ENCODE measurements at places on chromosomes 6 and 20.
A peak's percentile ranks its signal among the peaks of the same experiment; 100 is the strongest.

DNA sequence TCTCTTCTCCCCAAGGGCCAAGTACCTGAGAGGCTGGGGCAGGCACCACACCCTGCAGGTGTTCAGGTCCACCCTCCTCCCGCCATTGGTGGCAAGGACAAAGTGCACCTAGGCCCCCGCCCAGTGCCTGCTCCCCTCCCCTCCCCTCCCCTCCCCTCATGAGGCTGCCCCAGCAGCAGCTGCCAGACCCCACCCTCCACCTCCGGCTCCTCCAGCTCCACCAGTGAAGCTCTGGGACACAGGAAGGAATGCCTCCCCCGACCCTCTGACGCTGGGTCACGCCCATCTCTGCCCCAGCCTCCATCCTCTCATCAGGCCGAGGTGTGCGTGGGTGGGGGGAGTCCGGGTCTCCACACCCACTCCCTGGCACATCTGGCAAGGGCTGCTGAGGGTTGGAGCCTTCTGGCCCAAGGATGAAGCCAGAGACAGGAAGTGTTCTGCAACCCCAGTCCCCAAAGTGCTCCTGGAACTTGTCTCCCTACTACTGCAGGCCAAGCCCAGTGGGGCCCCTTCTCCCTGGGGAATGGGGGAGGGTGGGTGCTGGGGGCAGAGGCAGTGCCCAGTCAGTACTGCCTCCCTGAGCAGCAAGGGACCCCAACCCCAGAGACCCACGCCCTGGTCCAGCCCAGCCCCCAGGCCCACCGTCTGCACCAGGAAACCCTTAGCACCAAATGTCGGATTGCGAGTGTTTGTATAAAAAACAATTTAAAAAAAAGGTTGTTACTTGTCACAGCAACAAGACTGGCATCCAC is 1.6 kb upstream of the UCKL1 start:
- DNase-seq: peak; percentile 22

- DNase-seq: no peak
Measured at GRCh38 chr6:47473791-47474346, 3.7 kb upstream of the CD2AP start.

- DNase-seq: no peak
Measured at GRCh38 chr6:64010010-64010409, 374.4 kb downstream of the PHF3 start.

GRCh38 chr20:62815066-62815991 is 1.5 kb upstream of the COL9A3 start:
- DNase-seq: peak; percentile 53

- no peak for DNase-seq
Measured at GRCh38 chr6:164079275-164079600, 664.7 kb downstream of the QKI start.

GRCh38 chr6:133778414-133779130 is 110.3 kb upstream of the TCF21 start:
- no peak for DNase-seq

GRCh38 chr6:137224799-137225198 is 5.6 kb upstream of the IFNGR1 start:
- DNase-seq: peak; percentile 31

DNA sequence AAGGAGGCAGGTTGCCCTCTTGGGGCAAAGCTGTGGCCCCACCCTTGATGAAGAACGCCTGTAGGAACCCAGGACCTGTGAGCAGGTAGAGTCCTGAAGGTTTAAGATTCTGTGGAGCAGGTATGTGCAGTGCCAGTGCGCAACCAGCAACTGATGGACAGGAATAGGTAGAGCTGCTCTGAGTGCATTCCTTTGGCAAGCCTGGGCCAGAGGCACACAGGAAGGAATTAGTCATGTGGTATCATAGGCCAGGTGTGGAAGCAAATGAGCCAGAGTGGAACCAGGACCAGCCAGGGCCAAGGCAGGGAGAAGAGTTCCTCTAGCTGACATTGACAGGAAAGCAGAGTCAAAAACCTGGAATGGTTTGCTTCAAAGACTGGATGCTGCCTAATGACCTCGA is 1.4 kb upstream of the KHDC1 start:
- DNase-seq: no peak

GRCh38 chr6:43575105-43575771 is 600 bp downstream of the XPO5 start:
- peak; percentile 25 for DNase-seq

GRCh38 chr6:138716971-138717665 is 56.5 kb upstream of the CCDC28A start:
- DNase-seq: no peak

DNA sequence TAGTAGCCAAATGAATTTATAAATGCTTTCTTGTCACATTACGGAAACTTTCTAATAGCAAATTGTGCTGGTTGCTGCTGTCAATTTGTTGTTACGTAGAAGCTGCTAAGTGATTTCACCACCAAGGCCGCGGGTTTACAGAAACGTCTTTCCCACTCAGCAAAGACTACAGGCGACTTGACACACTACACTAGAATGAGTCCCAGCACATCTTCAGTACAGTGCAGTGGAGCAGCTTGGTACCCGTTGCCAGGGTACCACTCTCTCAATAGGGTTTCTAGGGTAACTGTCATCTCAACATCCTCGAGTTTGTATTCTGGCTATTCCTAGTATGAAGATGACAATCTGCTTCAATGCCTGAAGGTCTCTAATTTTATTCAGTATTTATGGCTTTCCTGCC is 22.7 kb upstream of the ZDHHC14 start:
- no peak for DNase-seq

- DNase-seq: no peak
Measured at GRCh38 chr20:62104791-62105345, 17.4 kb upstream of the LSM14B start.

DNA sequence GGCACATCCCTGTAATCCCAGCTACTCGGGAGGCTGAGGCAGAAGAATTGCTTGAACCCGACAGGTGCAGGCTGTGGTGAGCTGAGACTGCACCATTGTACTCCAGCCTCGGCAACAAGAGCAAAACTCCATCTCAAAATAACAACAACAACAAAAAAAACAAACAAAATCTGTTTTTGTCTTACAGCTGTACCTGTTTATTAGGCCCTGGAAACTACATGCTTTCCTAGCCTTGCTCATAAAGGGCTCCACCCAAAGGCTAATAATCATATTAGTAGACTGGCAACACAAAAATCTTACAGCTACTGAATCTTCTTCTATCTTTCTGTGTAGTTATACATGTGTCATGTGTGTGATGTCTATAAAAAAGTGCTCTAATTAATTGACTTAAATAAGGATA is 503.9 kb upstream of the EYS start:
- no peak for DNase-seq

DNA sequence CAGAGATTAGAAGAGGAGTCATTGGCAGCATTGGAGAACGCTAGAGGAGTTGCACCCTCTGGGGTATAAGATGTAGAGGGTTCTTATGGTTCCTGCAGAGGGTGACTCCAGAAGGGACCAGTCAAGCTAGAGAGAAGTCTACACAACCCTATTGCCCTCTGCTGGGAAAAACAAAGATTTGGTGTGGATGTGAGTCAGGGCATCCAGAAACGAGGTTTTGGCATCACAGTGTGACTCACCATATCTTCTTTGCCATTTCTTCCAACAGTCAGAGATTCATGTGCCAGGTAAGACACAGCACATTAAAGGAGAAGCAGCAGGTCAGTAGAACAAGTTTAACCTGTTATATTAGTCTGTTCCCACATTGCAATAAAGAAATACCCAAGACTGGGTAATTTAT is 598.8 kb downstream of the MAFB start:
- DNase-seq: no peak

- no peak for DNase-seq
Measured at GRCh38 chr6:144259986-144260385, 25.1 kb upstream of the UTRN start.

DNA sequence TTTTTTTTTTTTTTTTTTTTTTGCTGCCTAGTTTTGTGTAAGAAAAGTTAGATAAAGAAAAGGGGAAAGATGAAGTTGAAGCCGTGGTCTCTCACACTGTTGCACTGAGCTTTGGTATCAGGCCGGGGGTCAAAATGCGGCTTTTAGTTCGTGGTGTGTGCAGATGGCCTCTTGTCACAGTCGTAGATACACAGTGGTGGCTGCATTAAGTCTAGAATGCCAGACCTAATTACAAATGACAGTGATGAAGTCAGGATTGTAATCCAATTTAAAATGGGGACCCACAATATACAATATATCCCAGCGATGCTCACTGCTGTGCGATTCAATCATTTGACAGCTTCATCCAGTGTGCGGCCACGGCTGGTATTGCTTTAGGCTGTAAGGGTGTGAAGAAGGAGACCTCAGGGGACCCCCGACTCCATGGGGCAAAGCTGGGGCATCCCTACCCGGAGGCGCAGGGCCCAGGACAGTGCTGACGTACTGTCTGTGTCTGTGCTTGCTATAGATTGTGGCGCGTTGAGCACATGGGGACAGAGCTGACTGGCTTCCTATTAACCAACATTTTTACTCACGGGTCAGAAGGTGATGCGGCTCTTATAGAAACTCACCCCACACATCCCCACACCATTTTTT is 210.0 kb upstream of the SOX4 start:
- DNase-seq: no peak

DNA sequence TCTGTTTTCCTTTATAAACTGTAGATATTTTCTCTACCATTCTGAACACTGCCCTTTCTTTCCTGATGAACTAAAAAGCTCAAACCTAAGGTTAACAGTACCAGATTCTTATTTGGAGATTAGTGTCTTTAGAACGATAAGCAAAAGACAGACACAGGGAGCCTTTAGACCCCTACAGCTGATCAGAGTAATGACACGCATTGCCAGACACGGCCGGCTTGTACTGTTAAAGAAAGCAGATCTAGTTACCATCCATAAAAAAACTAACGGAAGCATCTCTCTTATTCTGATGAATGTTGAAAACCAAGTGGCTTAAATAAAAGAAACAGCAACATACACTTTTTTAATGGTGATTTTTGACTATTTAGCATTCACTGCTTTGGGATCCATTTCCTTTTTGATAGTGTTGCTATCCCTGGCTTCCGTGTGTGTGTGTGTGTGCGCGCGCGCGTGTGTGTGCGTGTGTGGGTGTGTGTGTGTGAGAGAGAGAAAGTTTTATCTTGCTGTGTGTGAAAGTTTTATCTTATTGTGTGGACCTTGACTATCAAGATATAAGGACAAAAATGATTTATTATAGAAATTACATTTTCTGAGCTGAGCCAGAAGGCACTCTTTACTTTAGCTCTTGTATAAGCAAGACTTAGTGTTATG is 95.6 kb upstream of the SLC35B3 start:
- no peak for DNase-seq

GRCh38 chr20:6702144-6702543 is 65.3 kb upstream of the BMP2 start:
- DNase-seq: no peak

DNA sequence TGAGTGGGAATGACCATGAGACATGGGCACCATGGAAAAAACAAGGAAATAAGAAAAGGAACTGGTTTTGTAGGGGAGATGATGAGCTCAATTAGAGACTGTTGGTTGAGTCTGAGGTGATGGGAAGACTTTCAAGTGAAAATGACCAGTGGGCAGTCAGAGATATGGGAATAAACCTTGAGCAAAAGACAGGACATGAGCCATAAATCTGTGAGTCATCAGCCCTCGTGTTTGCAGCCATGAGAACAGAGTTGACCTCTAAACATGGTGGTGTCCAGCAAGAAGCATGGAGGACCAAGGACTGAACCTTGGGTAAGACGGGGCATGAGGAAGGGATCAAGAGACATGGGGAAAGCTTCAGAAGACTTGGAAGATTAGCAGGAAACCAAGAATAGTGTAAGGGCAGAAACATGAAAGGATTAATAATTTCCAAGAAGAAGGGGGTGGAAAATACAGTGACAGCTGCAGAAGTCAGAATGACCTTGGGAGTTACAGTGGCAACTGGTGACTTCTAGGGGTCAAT is 280.6 kb upstream of the PRDM1 start:
- DNase-seq: no peak

GRCh38 chr6:56364827-56365339 is 117.5 kb upstream of the COL21A1 start:
- no peak for DNase-seq

- no peak for DNase-seq
Measured at GRCh38 chr6:134468633-134469032, 150.7 kb upstream of the SGK1 start.

DNA sequence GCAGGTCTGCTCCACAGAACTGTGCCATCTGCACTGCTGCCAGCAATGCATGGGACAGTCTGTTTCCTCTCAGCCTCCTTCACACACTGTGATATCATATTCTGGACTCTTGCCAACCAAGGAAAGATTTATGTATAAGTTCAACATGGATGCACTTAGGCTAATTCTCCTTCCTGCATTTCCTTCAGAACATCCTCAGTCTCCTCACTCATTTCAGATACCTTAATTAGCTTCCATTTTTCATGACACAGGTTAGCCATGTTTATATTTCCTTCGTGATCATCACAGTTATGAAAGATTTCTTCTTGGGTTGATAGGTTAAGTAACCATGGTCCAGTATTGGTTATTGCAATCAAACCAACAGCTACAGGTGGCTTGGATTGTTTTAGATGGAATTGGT is 46.4 kb upstream of the DDR1 start:
- no peak for DNase-seq

DNA sequence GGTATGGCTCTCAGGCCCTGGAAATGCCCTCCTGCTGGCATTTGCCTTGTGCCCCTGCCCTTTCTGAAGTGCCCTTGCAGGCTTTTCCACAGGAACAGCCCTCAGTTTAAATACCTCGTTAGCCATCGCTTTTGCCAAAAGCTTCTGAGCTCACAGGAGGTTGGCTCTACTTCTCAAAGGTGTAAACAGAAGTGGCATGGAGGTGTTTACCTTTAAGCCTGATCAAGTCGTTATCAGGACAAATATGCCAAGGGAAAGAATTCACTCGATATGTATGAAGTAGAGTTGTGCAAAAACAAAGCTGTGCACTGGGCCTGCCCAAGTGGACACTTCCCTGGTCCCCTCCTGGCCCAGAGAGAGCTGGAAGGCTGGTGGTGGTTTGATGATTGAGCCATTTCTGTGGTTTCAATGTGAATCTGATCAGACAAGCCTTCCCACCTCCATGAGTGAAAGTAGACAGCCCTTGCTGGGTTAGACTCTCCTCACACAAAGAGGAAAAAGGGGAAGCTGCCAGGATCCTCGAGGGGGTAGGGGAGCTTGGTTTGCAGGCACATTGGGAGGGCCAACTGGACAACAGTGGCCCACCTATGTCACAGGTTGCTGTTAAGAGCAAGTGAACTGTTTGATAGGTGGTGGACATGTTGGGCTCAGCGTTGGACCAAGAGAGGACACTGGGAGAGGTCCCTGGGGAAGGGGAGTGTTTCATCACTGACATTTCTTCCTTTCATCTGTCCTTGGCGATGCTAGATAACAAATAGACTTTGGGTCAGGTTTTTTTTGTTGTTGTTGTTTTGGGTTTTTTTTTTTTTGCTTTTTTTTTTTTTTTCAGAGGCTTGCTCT is 98.7 kb downstream of the ZDHHC14 start:
- DNase-seq: no peak

GRCh38 chr20:51492167-51493092 is 50.1 kb downstream of the NFATC2 start:
- peak; percentile 95 for DNase-seq
